Fibroblast of lung (primary cell): ENCODE measurements at places on chromosomes 7 and 10. TPM values are rescaled to one million over a fixed set of nuclear protein-coding genes. Genes with fewer than 3 reads are reported as not detected.

Gene TSPAN15
- total RNA-seq: 1.8 and 2.6 TPM in 2 replicates

Gene CRPPA
- 1.0 and 1.5 TPM in 2 replicates for total RNA-seq

Gene COMTD1
- 5.6 and 8.3 TPM in 2 replicates for total RNA-seq

Gene GBF1
- 14.4 and 24.6 TPM in 2 replicates for total RNA-seq

Gene ABCB4
- 0.26 and 0.66 TPM in 2 replicates for total RNA-seq

Gene LLCFC1
- total RNA-seq: not detected in 2 replicates

Gene CALHM3
- not detected in 2 replicates for total RNA-seq

Gene ANKRD1
- total RNA-seq: under 0.01 TPM in 1 of 2 replicates, not detected in the other

Gene TMEM196
- not detected in 2 replicates for total RNA-seq

Gene RAPGEF5
- 0.77 and 1.5 TPM in 2 replicates for total RNA-seq

Gene KIAA1217
- total RNA-seq: 0.26 and 1.5 TPM in 2 replicates

Gene PRXL2A
- 13.9 and 19.2 TPM in 2 replicates for total RNA-seq

Gene CYP3A7
- total RNA-seq: 23.9 and 37.8 TPM in 2 replicates

Gene PIP
- not detected in 2 replicates for total RNA-seq

Gene HOXA6
- 3.6 and 4.4 TPM in 2 replicates for total RNA-seq

Gene KLF14
- under 0.01 TPM in 2 replicates for total RNA-seq

Gene GPR26
- not detected in 2 replicates for total RNA-seq

Gene ADAM22
- 0.51 and 0.66 TPM in 2 replicates for total RNA-seq

Gene HOXA9
- total RNA-seq: under 0.01 TPM in 1 of 2 replicates, not detected in the other

Gene CYP2C18
- not detected in 2 replicates for total RNA-seq

Gene FGFR2
- under 0.01 and 0.17 TPM in 2 replicates for total RNA-seq

Gene ACTA2
- 78.4 and 78.6 TPM in 2 replicates for total RNA-seq

Gene CABCOCO1
- 0.26 and 0.83 TPM in 2 replicates for total RNA-seq

Gene HOXA3
- total RNA-seq: 1.5 TPM in 2 replicates

Gene NEBL
- total RNA-seq: 0.33 and 1.3 TPM in 2 replicates

Gene C10orf95
- under 0.01 and 0.17 TPM in 2 replicates for total RNA-seq
